ENCODE measurements at places on chromosomes 3 and 15.

GRCh38 chr3:139774560-139775302 lies 97.0 kb upstream of the NMNAT3 start:
- H3K36me3 ChIP-seq, result no peaks in the 10 kb centered on the region
- DNase-seq, result peak; percentile 11
- H3K27me3 ChIP-seq, result no peaks in the 10 kb centered on the region
- peaks cover 7% of the 10 kb centered on the region for H3K4me1 ChIP-seq

GRCh38 chr3:159884661-159885402 lies 103.8 kb upstream of the IL12A start:
- no peak overlapping the region for H3K27ac ChIP-seq
- no peak overlapping the region for H3K4me3 ChIP-seq
- no peaks in the 10 kb centered on the region for H3K27me3 ChIP-seq
- no peak for DNase-seq
- no peaks in the 10 kb centered on the region for H3K36me3 ChIP-seq
- H3K4me1 ChIP-seq, result peaks cover 16% of the 10 kb centered on the region

DNA sequence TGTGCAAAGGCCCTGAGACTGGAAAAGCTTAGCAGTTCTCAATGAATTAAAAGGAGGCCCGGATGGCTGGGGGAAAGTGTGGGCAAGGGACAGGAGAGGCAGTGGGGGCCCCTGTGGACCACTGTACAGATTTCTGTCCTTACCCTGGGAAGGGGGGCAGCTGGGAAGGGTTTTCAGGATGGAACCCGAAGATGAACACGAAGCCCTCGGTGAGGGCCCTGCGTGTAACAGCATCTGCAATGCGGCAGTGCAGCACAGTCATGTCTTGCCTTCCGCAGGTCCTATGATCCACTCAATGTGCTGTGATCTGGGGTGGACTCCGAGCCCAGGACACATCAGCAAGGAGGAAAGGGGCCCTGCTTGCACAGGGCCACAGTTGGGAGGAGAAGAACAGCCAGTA lies 7.9 kb upstream of the ATP2B2 start:
- no peaks in the 10 kb centered on the region for H3K36me3 ChIP-seq
- no peaks in the 10 kb centered on the region for H3K27me3 ChIP-seq
- no peak overlapping the region for H3K27ac ChIP-seq

GRCh38 chr15:31456354-31457060 lies 129.9 kb downstream of the KLF13 start:
- H3K4me3 ChIP-seq, result no peak overlapping the region
- H3K27ac ChIP-seq, result no peak overlapping the region
- H3K27me3 ChIP-seq, result no peaks in the 10 kb centered on the region
- no peak for DNase-seq
- H3K36me3 ChIP-seq, result no peaks in the 10 kb centered on the region

GRCh38 chr3:194998417-194998816 lies 272.5 kb downstream of the XXYLT1 start:
- H3K27ac ChIP-seq, result no peak overlapping the region
- no peaks in the 10 kb centered on the region for H3K27me3 ChIP-seq
- no peak for DNase-seq

DNA sequence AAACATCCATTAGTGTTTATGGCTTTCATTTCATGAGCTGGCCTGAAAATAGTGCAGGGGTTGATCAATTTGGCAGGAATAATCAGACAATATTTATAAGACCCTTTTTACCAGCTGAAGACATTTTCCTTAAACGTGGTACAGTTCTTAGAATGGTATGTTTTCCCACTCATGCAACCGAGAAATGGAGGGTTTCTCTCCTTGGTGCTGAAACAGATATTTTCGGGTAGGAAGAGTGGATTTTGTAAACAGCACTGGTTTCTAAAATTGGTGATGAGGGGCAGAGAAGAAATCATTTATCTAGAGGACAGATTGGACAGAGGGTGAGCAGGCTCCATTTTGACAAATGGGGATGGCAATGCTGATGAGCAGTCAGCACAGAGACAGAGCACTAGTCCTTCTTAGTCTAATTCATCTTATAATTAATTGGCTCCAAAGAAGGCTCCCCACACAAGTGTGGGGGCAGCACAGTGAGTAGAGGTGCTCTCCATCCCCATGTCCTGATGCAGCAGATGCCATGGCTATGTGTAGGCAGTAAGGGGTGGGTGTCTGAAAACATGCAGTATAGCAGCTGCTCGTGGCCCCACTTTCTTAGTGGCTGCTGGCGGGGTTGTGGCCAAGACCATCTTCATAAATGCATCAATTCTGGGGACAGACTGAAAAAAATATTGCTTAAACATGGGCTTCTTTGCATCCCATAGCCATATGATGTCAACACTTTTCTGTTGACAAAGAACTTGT lies 18.1 kb upstream of the SLC7A14 start:
- no peak overlapping the region for H3K4me3 ChIP-seq
- H3K27ac ChIP-seq, result no peak overlapping the region
- no peaks in the 10 kb centered on the region for H3K27me3 ChIP-seq
- no peaks in the 10 kb centered on the region for H3K36me3 ChIP-seq
- peaks cover 8% of the 10 kb centered on the region for H3K4me1 ChIP-seq

Data from heart right ventricle (tissue), 16 donors.